Caki2 (cell line): ENCODE measurements at places on chromosomes 4 and X.
A peak's percentile ranks its signal among the peaks of the same experiment; 100 is the strongest.

DNA sequence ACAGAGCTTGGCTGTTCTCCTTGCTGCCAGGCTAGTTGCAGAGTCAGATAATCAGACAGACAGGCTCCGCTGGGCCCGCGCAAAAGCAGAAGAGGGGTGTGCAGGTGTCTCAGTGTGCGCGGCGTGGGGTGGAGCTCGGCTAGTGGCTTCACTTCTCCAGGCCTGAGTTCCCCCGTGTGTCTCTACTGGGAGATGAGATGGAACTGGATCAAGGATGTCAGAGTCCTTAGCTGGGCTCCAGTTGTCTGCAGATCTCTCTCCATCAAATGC lies 21.1 kb downstream of the HTRA3 start:
- DNase-seq = no peak

- no peak for DNase-seq
Observed at GRCh38 chr4:144056800-144057199, 37.6 kb upstream of the GYPB start.

DNA sequence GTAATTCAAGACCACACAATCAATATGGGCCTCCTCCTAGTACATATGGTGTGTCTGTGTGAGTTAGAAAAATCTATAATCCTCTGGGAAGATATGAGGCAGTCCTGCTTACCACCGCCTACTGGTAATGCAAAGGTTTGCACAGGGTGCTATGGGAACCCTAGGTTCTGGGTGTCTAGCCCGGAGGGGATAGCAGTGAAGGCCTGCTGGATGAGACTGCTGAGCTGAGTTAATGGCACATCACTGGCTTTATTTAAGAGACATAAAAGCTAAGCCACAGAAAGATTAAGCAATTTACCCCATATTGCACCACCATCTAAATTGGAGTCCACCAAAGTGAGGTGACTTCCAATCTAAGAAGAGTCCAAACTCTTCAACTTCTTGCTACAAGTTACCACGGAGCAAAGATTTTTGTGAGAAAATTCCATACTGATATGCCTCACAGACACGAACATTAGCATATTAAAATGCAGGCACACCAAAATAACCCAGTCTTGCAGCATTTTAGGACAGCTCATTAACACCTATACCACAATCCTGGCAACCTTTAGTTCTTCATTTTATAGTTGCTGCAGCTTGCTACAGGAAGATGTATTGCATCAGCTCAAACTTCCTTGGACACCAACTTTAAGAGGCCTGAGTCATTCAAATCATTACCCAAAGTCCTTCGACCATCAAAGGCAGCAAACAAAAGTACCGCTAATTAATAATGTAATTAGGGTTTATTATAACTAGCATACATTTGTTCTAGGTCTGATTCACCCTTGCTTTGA lies 13.7 kb downstream of the DGKK start:
- DNase-seq = no peak

- DNase-seq = peak; percentile 45
Observed at GRCh38 chrX:100447655-100448397, 37.8 kb upstream of the PCDH19 start.

DNA sequence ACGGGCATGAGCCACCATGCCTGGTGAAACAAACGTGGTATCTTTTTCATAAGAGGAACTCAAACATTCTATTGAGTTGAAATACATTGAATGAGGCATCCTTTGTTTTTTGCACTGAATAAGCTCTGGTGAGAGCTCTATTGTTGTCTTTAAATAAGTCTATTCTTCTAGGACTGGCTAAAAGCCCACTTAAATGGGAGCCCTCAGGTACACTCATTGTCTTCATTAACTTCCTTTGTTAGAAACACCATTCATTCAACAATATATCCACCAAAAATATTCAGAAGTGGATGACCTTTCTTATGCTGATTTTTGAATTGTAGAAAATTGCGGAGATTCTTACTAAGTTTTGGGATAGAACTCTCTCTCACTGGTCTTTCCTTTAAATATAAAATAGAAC lies 568.0 kb downstream of the IL1RAPL1 start:
- DNase-seq = no peak

DNA sequence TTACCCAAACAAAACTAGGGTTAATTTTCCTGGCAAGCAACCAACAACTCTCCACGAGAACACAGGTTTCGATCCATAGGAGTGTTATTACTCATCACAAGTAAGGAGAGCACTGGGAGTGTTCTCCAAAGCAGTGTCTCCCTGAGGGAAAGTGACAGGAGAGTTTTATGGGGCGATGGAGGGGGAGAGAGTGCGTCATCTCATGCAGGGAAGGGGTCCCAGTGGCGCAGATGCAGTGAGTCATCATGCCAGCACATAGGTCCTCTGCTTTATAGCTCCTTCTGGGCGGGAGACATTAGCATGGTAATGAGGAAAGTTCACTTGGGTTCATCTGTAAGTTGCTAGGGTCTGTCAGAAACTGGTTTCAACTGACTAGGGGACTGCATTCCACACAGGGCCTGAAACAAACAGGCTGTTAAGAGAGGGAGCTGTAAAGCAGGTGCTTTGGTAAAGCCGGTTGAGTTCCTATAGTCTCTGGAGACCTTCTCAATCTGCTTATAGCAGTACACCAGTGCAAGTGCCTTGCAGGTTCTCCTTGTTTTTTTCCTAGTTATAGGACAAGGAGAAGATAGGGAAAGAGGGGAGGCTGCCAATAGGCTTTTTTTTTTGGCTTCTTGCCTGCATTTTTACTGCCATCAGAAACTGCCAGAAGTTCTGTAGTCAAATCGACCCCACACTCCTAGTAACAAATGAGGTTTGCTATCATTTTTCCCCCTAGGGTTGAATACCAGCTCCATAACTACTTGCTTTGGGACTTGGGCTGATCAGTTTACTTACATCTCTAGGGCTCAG lies 12.8 kb upstream of the BOD1L1 start:
- DNase-seq = peak; percentile 38

GRCh38 chr4:8170341-8170740 lies 11.7 kb upstream of the ABLIM2 start:
- no peak for DNase-seq

GRCh38 chrX:43958529-43958928 lies 14.7 kb downstream of the NDP start:
- DNase-seq = peak; percentile 51

DNA sequence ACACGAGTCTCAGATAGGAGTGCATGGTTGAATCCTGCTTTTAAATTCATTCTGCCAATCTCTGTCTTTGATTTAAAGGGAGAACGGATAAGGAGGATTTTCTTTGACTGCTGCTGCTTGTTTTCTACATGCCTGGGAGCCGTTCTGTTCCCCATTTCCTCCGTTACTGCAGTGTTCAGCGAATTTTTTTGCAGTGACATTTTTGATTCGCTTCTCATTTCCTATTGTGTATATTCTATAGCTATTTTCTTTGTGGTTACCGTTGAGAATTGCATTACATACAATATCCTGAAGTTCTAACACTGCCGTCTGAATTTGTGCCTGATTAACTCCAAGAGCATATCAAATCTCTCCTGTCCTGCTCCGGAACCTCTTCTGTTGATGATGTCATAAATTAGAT lies 14.8 kb upstream of the MAEA start:
- DNase-seq = no peak
